T-helper 2 cell treated with Interferon-gamma antibody and Interleukin-4, amounts not matched to agents 100 ng/mL and 5 ng/mL, for 36 hours (primary cell): ENCODE measurements at places on chromosomes 13 and 19. TPM values are rescaled to one million over a fixed set of nuclear protein-coding genes. Genes with fewer than 3 reads are reported as not detected.

ZNF266 gene
- 30.4 and 31.0 TPM in 2 replicates for total RNA-seq

SMAD9 gene
- not detected in 2 replicates for total RNA-seq

SHD gene
- not detected in 2 replicates for total RNA-seq

KLC3 gene
- not detected in 2 replicates for total RNA-seq

SHISA2 gene
- 0.34 and 0.41 TPM in 2 replicates for total RNA-seq

NOVA2 gene
- 0.02 and 0.09 TPM in 2 replicates for total RNA-seq

NCAN gene
- total RNA-seq: 0.48 TPM in 1 of 2 replicates, not detected in the other

ELAVL3 gene
- 0.32 TPM in 1 of 2 replicates, not detected in the other for total RNA-seq
